ENCODE measurements at places on chromosomes 4 and X. TPM values are rescaled to one million over a fixed set of nuclear protein-coding genes. Genes with fewer than 3 reads are reported as not detected.
A peak's percentile ranks its signal among the peaks of the same experiment; 100 is the strongest.

GRCh38 chrX:71450433-71451106, 82.3 kb upstream of the OGT start:
- DNase-seq = no peak

GRCh38 chr4:156198511-156198910, 244.8 kb upstream of the CTSO start:
- no peak for DNase-seq

DNA sequence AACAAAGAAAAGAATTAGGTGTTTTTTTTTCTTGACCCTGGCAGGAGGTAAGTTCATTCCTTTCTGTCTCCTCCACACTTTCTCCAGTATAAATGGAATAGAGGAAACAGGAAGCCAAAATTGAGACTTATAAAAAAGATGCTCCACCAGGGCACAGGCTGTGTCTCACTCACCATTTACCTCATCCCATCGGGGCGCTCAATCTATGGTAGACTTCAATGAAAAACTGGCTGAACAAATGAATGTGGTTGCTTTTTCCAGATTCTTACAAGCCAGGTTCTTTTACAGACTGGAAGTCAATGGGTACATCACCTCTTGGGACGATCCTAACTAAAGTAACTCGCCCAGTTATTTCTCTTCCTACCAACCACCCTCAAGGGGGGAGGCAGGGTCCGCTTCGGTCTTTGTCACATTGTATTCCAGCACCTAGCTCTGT, 685 bp downstream of the COMMD8 start:
- DNase-seq = no peak

GRCh38 chrX:107711521-107712181, 63.9 kb downstream of the TSC22D3 start:
- DNase-seq = peak; percentile 50

GRCh38 chr4:16457944-16458343, 231.7 kb upstream of the TAPT1 start:
- DNase-seq = no peak

DNA sequence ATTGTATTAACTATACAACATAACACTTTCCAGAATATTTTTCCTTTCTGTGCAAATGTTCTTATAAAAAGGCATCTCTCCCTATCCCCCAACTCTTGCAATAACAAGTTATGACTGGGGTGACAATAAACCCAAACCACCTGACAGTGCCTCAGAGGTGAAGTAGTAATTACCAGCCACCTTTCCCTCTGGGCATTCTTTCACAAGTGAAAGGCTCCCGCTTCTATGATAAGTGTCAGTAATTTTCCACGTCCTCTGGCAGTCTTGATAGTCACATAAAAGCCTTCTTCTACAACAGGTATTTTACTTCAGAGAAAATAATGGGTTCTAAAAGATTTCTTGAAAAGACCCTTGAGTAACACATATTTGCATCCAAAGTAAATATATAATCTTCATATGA, 82.7 kb downstream of the MANBA start:
- no peak for DNase-seq

DNA sequence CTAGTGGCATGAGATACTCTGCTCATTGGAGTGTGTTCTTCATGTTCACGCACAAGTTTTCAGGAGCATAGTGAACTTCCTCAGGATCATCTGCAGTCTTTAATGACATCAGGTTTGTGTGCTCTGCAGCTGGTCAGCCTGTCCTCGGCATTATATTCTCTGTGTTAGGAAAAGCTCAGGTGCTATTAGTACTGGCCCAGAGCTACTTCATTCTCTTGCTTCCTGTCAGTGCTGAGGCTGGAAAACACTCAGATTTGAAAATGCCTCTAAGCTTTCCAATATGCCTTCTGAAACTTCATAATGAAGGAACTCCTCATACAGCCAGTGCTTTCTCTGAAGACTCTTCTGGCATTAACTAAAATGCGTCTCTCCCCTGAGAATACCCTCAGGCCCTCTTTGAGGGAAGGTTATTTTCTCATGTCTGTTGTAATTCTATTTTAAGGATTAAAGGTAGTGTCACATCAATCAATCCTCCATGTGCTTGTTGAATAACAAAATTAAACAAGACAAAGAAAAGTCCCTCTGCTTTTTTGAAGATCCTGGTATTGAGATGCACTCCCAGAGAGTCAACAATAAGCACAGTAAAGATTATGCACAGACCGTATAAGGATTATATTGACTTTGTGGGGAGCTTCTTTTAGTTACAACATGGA, 666.4 kb downstream of the ADGRL3 start:
- DNase-seq = no peak

- no peak for DNase-seq
Observed at GRCh38 chr4:176309046-176309445, 10.7 kb upstream of the SPCS3 start.

Gene POU3F4
- not detected for total RNA-seq

Gene RHOXF1
- not detected for total RNA-seq

Gene SYTL5
- 3.9 TPM for total RNA-seq

Gene GLUD2
- 4.0 TPM for total RNA-seq
